ENCODE measurements at places on chromosomes 16 and 17.

GRCh38 chr16:3112058-3112880 is at the start of gene ZNF205:
TSS of gene ZNF205 (plus strand) at chr16:3112586. CDS start at chr16:3113431, 845 bp downstream.
- DNase-seq, result peak; percentile 69

DNA sequence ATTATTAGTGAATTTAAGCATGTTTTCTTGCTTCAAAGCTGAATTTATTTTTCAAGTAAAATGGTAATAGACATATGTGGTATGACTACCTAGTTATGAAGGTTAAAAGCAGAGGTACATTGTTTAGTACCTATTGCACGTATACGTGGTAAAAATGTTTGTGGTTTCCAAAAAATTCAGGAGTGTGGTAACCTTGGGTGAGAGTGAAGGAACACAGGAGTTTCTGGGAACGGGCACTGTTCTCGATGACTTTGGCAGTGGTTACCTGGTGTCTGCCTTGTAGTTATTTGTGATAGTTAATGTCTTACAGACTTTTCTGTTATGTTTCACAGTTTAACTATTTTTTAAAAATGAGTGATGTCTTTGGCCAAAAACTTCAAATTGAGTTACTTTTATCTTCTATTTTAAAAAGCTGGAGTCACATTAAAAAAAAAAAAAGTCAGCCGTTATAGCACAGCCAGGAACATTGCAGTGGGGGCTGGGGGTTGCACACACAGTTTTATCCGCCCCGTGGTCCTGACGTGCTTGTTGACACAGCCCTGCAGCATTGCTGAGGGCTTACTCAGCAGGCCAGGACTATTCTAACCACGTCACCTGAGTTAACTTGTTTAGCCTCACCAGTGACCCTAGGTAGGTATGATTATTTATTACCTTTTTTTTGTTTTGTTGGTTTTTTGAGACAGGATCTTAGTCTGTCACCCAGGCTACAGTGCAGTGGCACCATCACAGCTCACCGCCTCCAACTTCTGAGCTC is 10.9 kb downstream of the JPT2 start:
- no peak for DNase-seq

- no peak for DNase-seq
Measured at GRCh38 chr17:37322826-37323561, 52.8 kb upstream of the C17orf78 start.

- DNase-seq, result no peak
Measured at GRCh38 chr17:63688396-63689020, 11.4 kb downstream of the LIMD2 start.

DNA sequence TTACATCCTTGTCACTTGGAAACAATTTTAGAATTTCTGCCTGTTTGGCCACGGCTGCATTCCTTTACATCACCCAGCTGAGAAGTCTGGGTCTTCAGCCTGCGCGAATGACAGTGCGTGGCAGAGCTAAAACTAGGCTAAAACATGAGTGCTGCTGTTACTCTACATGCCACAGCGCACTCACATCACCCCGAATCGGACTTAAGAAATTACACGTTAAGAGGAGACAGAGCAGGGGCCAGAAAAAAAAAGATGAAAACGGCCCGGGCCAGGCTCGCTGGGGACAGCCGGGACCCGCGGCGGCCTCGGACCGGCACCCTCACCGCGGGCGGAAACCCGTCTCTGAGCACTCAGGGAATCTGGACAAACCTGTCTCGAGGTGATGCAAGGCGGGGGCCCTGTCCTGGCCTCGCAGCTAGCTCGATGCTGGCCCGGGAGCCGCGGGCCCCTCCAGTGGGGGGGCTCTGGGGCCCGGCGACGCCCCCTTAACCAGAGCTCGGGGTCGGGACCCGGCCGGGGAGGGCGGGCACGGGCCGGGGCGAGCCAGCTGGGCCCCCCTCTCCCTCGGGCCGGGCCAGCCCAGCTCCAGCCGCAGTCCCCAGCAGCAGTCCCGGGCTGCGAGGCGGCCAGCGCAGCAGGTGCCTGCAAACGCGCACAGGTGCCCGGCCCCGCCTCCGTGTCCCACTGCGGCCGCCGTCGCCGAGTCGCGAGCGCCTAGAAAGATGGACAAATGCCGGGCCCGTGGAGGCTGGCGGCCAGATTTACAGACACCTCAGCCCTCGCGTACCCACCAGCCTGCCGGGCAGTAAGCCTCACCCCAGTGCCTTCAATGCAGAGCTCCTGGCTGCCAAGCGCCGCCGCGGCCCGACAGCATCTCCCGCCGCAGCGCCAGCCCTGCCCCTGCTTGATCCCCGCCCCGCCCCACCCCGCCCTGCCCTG is at the start of gene AKTIP:
TSS of gene AKTIP (minus strand) at position 879 of the 939 bp plus-strand sequence. CDS start 2,950 bp downstream, outside the sequence.
- DNase-seq, result peak; percentile 34

DNA sequence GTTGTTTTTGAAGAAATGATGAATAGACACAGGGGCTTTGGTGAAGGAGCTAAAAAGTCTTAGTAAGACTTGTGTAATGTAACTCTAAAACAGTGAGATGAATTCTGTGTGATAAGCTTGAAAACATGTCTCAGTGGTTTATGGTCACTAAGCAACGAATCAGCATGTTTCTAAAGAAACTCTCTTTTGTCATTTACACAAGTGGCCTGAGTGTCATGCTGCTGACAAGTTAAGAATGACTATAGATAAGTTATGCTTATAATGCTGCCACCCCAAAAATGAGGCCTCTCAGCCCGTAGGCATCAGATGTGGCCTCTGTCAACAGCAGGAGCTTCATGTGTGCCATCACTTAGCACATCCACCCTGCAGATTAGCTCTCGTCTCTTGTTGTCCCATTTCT is 8.7 kb downstream of the COX10 start:
- no peak for DNase-seq

- DNase-seq, result no peak
Measured at GRCh38 chr17:11284811-11285210, 43.8 kb downstream of the SHISA6 start.

DNA sequence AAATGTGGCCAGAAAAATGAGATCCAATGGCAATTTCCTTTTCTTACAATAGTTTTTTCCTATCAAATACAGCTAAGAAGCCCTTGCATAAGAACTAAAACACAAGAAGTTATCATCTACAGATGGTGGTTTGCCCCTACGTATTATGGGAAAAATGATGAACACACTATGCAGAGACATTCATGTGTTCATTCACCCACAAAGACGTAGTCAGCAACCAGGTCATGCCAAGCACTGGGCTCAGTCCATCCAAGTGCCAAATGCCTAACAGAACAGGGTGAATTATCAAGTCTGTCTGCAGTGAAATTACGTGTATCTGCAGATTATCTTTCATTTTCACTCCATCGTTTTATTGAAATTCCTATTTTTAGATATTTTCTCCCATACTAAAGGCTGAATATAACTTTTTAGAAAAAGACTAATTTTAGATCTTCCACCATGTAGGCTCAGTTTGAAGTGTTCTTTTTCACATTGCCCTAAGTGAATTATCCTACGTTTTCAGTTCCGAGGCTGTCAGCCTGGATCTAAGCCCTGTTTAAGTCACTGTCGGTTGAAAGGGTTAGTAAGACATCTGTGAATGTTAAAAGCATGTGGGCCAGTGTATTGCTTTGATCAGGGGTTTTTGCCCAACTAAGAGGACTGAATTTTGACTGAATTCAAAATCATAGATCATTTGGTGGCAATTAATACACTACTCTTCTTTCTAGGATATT is 78.1 kb upstream of the DHX40 start:
- no peak for DNase-seq

DNA sequence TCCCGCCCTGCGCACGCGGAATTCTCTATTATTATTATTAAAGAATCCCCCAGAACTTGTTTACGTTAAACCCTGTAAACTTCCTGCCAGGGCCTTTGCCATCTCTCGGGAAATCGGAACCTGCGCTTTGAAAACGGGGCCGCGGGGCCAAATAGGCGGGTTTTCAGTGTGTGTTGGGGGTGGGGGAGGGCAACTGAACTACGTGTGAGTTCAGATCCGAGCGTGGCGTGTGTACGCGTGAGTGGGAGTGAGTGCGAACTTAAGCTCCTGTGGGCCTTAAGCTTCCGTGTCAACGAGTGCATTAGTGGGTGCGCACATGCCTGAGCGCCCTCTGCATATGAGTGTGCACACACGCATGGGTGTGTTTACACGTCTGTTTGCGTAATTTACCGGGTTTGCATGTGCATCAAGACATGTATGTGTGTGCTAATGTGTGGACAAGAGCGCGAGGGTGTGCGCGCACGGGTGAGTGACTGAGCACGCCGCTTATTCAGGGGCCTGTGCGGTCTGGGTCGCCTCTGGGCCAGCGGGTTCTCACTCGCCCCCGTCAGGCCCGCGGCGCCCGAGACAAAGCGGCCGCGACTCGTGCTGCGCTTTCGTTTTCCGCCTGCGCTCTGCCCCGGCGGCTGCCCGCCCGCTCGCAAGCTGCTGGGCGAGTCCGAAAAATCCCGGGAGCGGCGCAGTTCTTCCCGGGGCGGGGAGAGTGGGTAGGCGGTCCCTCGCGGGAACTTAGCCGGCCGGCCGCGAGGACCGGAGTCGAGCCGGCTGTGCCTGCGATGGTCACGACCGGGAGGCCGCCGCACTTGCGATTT is 1.2 kb upstream of the FOXF1 start:
- peak; percentile 58 for DNase-seq

- no peak for DNase-seq
Measured at GRCh38 chr16:23373436-23374219, 71.5 kb downstream of the SCNN1B start.
